ENCODE measurements at places on chromosomes 2 and 18.

DNA sequence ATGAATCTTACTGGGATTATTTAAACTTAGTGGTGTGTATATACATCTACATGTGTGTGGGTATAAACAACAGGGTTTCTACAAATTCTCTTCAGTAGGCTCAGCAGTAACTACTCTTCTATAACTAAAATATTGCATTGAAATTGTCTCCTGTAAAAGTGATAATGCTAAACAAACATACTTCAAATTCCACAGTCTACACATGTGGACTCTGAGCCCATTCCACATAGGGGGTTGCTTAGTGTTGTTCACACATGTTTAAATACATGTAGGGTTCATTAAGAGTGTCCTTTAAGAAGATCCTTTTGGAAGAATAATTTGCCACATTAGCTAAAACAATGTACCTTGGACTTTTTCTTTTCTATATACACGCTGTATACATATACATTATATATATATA, 152.8 kb upstream of the VRK2 start:
- no peak for DNase-seq

GRCh38 chr2:68653538-68653982, 10.2 kb downstream of the PROKR1 start:
- peak; percentile 20 for DNase-seq

DNA sequence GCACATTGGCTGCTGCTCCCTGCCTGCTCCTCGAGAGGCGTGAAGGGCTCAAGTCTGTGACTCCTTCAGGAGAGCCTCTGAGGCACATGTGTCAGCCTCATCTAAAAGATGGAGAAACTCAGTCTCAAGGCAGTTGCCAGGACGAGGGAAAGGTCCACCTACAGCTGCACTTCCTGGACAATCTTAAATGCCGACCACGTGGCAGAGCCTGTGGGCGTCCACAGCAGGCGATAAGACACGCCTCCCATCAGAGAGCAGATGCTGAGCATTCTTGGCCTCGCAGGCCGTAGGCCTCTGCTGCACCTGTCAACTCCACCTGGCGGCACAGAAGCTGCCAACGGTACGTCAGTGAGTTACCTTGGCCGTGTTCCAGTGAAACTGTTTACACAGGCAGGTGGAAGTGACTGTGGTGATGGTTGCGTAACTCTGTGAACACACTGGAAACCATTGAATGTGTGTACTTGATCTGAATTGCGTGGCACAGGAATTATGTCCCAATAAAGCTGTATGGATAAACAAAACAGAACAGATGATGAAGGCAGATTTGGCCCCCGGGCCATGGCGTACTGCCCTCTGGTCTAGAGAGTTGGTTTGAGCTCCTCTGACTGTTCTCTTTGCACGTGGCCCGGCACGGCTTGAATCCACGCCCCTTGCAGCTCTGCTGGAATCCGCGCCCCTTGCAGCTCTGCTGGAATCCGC, 114.5 kb downstream of the RNF144A start:
- DNase-seq = no peak

GRCh38 chr2:86297382-86298147, 39.9 kb downstream of the REEP1 start:
- no peak for DNase-seq

DNA sequence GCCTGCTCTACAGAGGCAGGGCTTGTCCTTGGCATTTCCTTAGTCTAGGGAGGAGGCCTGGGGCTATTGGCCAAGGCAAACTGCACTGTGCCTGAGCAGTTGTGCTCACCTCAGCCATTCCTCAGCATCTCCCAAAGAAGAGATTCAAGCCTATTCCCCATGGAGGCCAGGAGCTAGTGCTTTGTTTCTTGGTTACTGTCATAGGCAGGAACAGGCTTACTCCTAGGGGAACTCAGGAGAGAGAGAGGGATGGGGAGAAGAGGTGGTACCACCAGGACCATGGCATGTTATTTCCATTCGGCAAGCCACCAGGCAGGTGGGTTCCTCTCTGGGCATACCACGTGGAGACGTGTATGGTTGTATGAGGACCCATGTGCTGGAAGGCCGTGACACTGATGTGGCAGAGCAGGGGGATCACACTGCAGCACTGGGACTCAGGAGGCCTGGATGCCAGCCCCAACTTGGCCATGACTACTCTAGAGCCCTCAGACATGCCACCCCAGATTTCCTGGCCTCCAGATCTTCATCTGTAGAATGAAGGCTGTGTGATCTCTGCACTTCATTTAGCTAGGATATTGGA, 233.7 kb downstream of the LOXHD1 start:
- no peak for DNase-seq

DNA sequence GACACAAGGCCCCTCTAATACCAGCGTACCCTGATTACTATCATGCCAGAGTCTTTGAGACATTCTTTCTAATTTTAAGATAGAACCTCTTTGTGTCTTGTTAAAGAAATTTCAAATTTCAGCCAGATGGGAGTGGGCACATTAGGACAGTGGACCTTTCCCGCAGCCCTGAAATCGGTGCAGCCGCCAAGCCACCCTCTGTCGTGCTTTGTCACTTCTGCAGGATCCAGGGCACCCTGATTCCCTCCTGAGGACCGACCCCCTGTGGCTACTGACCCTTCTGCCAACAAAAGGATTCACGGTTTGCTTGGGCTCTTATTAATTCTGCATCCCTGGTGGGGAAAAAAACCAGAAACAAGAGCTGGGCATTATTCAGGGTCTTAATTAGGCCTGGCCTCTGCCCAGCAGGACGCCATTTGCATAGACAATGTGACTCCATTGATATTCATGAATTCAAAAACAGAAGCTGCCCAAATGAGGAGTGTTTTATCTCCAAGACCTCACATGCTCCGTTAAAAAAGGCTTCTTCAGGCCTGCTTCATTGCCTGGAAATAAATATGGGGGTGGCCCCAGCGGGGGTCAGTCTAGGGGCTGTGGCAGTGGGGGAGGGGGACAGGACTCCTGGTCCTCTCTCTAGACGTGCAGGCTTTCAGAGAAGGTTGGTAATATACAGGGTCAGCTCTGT, 116.9 kb downstream of the ALPK2 start:
- DNase-seq = no peak

GRCh38 chr2:163604941-163605555, 130.8 kb downstream of the FIGN start:
- no peak for DNase-seq

- no peak for DNase-seq
Observed at GRCh38 chr2:37378411-37378810, 34.0 kb downstream of the QPCT start.

DNA sequence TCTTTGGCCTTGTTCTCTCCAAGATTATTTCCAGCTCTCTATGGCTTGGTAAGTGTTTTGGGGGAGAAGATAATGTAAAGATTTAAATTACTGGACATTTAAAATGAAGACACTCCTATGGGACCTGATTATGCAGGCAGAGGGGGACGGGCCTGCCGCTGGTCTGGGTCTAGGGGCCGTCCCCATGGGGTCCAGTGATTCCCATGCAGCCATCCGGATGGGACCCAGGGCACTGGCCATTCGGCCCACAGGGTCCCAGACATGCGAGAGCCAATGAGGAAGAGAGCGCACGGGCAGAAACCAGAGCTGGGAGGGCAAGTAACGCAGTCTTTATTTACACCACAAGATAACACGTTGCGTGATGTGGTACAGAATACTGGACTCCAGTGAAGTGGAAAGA, 200.0 kb downstream of the TWIST2 start:
- no peak for DNase-seq

DNA sequence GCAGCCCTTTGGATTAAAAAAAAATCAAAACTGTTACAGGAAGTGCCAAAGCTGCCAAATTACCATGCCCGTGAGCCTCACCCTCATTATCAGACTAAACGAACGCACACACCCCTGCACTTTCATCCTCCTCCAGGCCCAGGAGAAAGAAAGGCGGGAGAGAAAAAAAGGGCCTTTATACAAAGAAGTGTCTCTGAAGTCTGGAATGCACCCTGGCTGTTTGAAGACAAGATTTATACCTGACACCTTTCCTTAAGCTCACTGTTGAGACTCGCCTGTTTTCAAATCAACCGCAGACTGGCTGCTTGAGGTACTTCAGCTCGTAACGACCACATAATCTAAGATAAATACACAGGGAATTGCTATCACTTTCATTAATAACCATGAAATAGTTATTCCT, 31.0 kb downstream of the EDAR start:
- no peak for DNase-seq

DNA sequence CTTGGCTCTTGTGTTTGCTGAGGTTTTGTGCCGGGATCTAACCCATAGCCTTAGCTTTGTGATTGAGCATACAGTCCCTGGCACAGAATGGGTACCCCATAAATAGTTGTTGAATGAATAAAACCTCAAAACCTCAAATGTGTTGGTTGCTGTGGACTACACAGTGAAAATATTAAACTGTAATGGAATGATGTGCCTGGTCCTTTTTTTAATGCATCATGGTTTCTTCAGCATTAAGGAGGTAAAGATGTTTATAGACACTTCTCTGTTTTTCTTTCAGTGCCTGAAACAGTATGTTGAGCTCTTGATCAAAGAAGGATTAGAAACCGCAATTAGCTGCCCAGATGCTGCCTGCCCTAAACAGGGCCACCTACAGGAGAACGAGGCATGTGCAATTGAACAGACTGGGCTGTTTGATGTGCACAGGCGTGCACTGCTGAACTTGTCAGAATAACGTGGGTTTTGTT, 97.0 kb downstream of the RNF144A start:
- DNase-seq = no peak

GRCh38 chr2:207156451-207157161, 9.1 kb downstream of the KLF7 start:
- no peak for DNase-seq

- no peak for DNase-seq
Observed at GRCh38 chr18:50663626-50664441, 103.9 kb downstream of the MAPK4 start.

Measured in stimulated activated CD8-positive, alpha-beta memory T cell treated with anti-CD3 and anti-CD28 coated beads, Interleukin-15, amount 100 ng/mL, for 1 hour (primary cell).